ENCODE measurements at places on chromosomes 7 and 10.

DNA sequence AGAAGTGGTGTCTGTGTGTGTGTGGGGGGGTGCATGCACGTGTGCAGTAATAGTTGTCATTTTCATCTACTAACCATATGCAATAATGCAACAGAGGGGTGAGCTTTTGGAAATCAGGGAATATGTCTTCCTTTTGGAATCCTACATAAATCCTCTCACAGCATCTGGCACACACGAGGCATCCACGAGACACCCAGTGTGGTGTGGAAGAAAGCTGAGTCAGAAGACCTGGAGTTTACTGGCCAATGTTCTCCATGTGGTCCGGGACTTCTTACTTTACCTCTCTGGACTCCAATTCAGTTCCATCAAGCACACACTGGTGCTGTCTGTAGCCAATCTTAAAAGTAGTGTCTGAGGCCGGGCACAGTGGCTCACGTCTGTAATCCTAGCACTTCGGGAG is 43.1 kb upstream of the C10orf90 start:
- no peak for DNase-seq

GRCh38 chr10:56927701-56928100 is 566.6 kb upstream of the ZWINT start:
- DNase-seq = no peak

DNA sequence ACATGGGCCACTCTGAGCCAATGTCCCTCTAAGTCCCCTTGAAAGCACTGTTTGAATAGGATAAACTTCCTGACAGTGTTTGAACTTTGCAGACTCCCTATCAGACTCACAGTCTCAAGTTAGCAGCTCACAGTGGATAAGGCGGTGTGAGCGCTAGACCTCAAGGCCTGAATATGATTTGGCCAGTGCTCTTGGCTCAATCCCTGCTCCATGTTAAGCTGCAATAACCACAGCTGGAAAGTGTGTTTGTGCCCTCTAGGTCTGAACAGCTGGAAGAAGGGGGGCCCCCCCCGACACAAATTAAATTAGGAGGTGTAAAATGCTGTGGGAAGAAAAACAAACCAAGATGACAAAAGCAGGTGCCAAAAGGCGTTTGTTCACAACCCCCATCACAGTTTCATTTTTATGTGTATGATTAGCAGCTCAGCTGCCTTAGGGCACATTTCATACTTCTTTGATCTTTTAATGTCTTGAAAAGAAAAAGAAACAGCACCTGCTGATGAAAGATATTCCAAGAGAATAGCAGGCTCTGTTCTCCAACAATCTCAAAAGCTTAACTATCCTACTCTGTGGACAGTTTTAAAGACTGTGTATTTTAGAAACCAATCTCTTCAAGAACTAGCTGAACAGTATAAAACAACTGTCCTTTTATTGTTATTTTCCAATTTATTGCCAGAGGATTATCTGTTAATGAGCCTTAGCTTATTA is 167.6 kb downstream of the SNX13 start:
- no peak for DNase-seq

- DNase-seq = no peak
Measured at GRCh38 chr10:2660276-2660675, 407.1 kb upstream of the PFKP start.

DNA sequence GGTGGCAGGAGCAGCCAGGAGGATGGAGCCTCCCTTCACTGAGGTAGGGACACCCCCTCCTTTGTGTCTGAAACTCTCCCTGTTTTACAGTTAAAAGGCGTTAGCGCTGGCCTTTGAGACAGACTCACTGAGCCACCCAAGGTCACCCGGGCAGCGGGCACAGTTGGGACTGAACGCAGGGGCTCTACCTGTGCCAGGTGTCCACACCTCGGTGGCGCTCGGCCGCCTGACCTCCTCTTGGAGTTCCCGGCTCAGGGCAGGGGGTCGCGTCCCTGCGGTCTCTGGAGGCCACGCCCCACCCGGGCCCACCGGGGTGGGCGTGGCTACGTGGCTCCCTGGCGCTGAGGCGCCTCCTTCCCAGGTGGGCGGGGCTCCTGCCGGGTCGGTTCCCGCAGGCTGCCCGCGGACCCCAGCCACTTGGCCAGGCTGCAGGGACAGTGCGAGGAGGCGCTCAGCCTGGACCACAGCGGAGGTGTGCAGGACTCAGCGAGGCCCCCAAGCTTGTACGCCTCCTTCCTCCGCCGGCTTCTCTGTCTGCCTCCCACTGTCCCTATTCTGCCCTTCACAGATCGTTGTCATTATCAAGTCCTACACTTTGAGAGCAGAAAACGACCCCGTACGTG is 39.9 kb upstream of the LEP start:
- DNase-seq = no peak

DNA sequence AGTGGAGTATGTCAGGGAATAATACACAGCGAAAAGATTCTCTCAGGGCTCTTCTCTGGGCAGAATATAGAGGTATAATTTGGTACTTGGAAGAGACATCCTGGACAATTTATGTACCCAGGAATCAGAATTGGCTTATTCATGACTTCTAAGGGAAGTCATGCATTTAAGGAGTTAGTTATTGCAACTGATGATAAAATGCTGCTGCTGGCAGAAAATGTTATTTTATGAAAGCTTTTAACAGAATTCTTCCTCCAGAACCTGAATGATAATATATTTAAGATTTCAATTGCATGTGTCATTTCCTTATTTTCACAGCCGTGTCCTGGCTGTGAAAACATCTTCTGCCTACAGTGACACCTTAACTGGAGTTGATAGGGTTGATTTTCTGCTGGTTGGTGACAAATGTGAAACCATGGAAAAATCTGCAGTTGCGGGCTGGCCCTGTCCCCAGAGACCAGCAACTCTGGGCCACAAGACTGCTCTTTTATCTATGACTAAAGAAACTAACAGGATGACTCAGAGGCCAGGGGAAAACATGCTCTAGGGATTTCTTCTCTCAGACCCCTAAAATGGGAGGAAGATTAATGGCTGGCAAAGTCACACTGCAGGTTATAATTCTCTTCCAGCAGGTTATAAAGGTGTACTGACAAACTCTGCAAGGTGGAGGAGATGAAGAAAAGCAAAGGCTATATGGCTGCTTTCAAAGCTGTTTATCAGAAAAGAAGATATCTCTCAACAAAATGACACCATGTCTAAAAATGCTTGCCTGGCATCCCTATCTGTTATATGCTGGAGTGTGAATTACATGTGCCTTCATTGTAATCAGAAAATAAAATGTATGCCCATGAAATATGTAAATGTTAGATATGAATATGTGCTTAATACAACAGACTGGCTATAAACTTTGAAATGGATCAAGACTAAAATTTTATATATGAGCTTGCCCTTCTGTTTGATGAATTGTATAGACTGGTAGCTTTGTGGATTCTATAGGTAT is 12.1 kb upstream of the TRUB1 start:
- DNase-seq = no peak
